Aorta (tissue), 5 donors: ENCODE measurements at places on chromosomes 12 and 14.

DNA sequence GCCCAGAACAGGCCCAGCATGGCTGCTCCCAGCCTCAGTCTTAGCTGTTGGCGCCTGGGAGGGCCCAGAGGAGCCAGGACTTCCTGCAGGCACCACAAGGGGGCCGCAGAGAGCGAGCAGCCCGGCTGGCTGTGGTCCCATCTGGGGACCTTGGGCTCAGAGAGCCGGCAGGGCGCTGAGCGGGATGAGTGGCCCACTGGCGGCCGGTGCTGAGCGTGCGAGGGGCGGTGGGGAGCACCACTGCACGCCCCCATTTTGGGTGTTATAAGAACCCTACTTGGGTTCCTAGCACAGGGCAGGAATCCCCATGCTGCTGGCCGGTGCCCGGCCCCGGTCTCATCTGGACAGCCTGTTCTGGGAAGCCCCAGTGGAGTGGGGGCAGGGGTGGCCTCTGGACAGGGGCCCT, 25.9 kb upstream of the CRIP2 start:
- peak; percentile 76 for DNase-seq

- DNase-seq: peak; percentile 71
Measured at GRCh38 chr12:132151766-132152410, 7.6 kb downstream of the NOC4L start.

GRCh38 chr14:62002642-62003041, 240.4 kb downstream of the SNAPC1 start:
- DNase-seq: no peak

DNA sequence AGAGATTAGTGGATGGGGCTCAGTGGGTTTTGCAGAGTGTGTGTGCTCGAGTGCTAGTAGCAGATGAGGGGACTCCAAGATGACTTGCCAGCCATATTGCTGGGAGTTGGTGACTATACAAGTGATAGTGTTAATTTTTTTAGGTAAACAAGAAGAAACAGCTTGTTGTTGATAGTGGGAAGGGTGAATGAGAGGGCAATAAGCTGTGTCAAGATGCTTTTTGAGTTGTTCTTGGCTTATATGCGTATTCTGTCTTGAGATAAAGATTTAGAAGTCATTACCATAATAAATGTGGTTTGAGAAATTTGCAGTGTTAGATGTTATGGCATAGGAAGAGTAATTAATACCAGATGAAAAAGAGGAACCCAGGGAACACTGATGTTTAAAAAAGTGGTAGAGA, 75.3 kb downstream of the RCOR1 start:
- DNase-seq: no peak

DNA sequence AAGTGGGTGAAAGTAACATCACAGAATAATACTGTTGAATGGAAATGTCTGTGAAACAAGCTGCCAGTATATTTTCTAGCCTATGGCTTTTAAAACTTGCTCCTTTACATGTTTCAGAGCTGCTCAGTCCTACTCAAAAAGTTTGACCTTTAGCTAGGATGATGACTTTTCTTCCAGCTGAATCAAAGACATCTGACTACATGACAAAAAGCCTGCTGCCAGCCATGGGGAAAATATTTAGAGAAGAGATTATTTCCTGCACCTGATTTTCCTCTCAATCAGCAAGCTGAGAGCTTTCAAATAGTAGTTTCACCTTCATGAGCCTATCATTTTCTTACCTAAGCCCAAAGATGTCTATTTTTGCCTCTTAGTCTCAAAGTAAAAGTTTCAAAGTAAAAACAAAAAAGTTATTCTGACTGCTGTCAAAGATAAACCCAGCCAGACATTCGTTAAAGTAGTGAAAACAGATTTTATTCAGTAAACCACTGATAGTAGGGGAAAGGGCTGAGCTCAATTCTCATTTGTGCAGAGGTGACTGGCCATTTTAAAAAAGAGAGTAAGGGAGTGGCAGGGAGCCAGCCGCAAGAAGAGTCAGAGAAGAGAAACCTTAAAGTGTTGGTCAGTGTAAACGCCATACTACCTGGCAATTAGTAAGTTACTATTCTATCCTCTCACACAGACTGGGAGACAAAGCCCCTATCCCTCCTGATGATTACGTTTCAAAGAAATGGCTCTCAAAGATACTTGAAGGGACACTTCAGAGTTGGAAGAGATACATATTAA, 2.2 kb downstream of the ATP6V1D start:
- DNase-seq: no peak

DNA sequence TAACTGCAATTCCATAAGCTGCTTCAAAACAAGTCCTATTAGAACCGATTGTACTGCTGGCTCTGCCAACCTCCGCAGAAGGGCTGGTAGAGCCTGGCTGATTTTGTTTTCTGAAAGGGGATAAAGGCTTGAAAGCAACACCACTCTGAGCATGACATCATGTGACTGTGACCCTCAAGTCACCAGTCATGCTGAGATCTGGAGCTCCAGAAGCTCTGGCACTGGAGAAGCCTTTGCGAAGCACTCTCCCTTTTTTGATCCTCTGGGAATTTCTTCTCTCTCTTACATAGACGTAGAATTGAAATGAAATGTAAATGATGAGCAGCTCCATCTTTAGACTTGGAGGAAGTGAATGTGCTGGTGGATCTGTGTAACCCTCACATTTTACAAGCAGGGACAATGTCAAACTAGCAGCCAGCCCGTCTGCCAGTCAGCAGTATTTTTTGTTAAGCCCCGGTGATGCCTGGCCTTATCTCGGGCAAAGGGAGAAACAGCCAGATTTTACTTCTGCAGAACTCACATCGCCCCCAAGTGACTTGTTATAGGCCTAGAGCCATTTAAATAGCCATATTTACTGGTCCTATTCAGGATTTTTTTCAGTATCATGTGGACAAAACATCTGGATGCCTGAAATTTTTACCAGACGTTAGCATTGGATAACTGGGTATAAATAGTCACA, 112.1 kb upstream of the NPAS3 start:
- no peak for DNase-seq

DNA sequence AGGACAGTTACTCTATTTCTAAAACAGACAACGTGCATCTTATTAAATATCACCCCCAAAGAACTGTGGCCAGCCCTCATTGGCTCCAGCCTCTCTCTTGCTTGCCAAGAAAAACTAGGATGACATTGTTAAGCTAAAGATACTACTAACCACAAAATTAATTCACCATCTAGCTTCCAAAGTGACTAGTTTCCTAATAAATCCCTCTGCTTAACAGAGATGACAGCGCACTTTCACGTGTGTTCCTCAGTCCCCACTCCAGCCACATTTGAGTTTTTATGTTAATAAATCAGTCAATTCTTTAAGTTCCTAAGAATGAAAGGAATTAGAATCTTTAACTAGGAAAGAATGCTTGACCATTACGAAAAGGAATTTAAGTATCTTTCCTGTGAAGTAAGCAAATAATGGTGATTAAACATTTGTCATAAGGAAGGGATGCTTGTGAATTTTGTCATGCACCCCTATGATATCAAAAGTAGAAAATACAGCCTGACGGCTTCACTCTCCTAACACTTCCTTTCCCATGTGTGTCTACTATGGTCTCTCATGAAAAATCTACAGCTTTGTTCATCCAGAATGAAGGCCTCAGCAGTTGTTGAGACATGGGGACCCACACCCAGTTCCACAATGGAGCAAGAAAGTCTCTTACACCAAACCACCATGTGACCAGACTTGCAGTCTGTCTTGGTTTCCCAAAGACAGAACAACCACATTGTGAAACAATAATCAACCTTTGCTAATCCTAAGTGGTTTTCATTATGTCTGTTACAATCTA, 8.1 kb downstream of the CORO1C start:
- no peak for DNase-seq

DNA sequence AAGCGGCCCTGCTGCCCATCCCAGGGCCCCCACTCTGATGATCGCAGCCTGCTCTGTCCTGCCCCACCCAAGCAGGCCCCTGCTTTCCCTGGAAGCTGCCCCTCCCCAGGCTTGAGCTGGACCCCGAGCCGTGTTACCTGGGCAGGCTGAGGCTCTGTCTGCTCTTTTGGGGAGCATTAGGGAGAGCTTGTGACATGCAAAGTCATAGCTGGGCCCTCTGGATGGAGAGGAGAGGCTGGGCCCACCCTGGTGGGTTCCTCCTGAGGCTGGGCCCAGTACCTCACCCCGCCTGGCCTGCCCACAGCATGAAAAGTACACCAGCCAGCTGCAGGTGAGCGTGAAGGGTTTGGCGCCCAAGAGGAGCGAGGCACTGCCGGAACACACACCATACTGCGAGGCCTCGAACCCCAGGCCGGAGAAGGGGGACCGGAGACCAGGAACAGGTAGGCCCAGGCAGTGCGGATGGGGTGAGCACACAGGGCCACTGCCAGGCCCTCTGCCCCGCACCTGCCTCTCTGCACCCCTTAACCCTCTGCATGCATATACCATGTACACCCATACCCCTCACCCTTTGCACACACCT, 15.0 kb downstream of the CEP170B start:
- peak; percentile 62 for DNase-seq

- no peak for DNase-seq
Measured at GRCh38 chr12:112341046-112341825, 41.0 kb downstream of the HECTD4 start.
